Fibroblast of gingiva (primary cell): ENCODE measurements at places on chromosomes 1 and 21.

GRCh38 chr1:27970401-27970800 is 10.6 kb downstream of the XKR8 start:
- peak; percentile 75 for DNase-seq

DNA sequence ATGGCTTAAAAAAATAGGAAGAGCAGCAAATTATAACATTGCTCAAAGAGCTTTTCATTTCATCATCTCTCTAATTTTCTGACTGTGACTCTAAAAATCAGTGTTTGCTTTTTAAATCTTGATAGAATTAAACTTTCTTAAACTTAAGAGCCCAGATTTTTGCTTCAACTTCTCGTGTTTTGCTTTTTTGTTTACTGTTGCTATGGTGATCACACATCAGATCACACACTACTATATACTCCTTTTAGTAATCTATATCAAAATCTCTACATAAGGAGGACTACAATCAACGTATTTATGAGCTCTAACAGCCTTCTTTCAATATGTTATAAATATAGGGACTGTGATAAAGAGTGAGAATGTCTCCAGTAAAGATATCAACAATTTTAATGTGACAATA is 537.3 kb downstream of the KCNT2 start:
- no peak for DNase-seq

DNA sequence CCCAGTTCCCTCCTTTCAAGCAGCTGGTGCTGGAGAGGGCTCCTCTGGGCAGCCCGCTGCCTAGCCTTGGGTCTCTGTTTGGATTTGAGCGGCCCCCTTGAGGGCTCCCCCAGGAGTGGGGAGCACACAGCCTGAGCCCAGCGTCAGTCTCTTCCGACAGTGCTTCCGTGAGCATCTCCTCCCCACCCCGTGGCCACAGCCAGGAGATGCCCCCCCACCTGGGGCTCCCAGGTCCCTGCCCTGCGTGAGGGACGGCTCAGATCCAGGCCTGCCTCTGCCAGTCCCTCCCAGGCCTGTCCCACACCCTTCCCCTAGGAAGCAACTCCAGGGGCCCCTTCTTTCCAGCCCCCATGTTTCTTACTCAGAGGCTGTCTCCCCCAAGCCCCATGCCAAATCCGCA is 3.5 kb downstream of the SAMD11 start:
- DNase-seq = no peak

DNA sequence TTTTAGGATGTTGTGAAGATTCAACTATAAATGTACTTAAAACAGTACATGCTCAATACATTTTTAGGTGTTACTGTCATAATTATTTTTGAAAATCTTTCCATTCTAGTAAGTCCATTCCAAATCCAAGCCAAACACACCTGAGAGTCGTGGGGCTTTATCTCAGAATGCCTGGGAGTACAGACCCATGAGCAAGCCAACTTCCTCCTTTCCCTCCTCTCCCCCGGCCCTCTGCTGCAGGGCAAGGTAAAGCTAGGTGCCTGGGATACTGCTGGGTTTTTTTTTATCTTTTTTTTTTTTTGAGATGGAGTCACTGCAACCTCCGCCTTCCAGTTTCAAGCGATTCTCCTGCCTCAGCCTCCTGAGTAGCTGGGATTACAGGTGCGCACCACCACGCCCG is 16.5 kb downstream of the TMEM51 start:
- no peak for DNase-seq

DNA sequence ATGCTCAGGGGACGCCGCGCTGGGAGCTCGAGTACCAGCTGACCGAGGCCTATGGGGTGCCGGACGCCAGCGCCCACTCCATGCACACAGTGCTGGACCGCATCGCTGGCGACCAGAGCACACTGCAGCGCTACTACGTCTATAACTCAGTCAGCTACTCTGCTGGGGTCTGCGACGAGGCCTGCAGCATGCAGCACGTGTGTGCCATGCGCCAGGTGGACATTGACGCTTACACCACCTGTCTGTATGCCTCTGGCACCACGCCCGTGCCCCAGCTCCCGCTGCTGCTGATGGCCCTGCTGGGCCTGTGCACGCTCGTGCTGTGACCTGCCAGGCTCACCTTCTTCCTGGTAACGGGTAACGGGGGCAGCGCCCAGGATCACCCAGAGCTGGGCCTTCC is 1.3 kb upstream of the XKR8 start:
- no peak for DNase-seq

- peak; percentile 54 for DNase-seq
These were observed 4.2 kb downstream of the SPOCD1 start for GRCh38 chr1:31811605-31812004.

- DNase-seq = no peak
These were observed 312.5 kb upstream of the DUSP10 start for GRCh38 chr1:222054416-222054815.

DNA sequence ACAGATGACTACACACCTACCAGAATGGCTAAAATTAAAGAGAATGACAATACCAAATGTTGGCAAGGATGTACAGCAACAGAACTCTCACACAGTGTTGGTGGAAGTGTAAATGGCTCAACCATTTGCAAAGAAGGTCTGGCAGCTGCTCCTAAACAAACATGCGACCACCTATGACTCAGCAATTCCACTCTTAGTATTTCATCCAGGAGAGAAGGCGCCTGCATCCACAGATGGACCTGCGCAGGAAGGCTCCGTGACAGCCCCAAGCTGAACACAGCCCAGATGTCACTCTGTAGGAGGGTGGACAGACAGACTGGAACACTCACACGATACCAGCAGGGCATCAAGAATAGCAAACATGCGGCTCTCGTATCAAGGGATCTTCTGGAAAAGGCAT is 6.7 kb downstream of the PTTG1IP start:
- DNase-seq = peak; percentile 24

DNA sequence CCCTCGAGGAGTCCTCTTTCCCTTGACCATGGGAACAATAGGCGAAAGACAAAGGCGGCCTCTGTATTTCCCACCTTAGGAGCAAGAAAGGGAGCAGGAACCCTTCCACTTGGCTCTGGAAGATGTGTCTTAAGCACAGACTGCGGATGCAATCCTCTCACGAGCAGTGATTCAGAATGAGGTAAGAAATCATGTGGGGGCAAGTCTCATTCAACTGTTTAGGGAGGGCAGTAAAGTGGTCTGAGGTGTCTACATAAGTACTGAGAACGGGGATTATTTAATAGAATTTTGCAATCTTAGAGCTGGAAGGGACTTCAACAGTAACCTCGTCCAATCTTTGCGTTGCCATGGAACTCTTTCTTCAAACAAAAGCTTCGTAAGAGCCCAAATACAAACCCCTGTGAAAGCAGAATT is 1.6 kb upstream of the DYRK3 start:
- DNase-seq = peak; percentile 82

- no peak for DNase-seq
These were observed 95.0 kb downstream of the S1PR1 start for GRCh38 chr1:101331794-101332193.

DNA sequence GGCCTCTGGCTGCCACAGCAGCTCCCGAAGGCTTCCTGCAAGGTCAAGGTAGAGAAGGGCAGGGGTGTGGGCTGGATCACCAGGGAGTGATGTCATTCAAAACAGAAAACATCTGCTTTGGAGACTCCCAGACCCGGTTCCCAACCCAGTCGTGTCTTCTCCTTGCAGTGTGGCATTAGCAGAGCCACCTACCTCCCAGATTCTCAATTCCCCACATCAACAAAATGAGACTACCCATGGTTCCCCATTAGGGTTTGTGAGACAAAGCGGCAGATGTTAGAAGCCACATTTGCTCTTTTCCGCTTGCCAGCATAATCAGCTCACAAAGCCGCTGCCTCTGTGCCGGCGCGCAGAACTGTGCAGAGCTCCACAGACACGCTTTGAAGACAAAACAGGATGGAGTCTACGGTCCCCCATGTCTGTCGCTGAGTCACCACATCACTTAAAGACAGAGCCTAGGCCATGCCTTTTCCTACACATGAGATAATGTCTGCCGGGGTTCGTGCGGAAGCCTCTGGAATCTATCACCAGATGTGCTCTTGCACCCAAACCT is 12.5 kb downstream of the KIF17 start:
- DNase-seq = no peak

- DNase-seq = no peak
These were observed 2.4 kb downstream of the TMEM125 start for GRCh38 chr1:43272161-43272560.

DNA sequence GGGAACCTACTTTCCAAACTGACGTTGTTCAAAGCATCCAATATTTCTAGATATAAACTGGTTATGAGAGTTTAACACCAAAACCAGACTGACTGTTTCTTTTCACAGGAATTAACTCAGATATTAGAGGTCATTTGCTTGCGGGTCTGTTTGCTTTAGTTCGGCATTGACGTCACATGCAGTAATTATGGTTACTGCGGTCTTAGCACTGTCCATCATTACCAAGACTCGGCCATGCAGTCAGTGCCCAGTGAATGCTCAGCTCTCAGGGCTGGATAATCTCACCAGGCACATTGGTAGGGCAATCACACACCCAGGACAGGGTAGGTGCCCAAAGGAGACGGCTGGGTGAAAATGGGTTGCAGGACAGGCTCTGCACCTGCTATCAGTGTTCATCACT is 9.9 kb upstream of the F3 start:
- no peak for DNase-seq

DNA sequence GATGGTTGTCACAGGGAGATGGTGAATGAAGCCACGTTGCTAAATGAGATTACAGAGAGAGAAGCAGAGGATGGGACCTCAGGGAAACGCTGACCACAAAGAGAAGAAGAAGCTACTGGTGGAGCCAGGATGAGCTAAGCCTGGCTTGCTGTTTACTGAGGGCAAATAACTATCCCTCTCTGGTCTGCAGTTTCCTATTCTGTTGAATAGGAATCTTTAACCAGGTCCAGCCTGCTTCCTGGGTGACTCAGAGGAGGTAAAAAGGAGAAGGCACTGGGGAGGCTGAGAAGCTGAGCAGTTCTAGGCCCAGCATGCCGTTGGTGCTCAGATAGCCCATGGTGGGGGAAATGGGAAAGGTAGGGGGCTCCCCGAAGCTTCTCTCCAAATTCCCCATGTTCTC is 29.6 kb downstream of the DMBX1 start:
- no peak for DNase-seq

- no peak for DNase-seq
These were observed 994.6 kb upstream of the PRMT6 start for GRCh38 chr1:106061586-106062495.

DNA sequence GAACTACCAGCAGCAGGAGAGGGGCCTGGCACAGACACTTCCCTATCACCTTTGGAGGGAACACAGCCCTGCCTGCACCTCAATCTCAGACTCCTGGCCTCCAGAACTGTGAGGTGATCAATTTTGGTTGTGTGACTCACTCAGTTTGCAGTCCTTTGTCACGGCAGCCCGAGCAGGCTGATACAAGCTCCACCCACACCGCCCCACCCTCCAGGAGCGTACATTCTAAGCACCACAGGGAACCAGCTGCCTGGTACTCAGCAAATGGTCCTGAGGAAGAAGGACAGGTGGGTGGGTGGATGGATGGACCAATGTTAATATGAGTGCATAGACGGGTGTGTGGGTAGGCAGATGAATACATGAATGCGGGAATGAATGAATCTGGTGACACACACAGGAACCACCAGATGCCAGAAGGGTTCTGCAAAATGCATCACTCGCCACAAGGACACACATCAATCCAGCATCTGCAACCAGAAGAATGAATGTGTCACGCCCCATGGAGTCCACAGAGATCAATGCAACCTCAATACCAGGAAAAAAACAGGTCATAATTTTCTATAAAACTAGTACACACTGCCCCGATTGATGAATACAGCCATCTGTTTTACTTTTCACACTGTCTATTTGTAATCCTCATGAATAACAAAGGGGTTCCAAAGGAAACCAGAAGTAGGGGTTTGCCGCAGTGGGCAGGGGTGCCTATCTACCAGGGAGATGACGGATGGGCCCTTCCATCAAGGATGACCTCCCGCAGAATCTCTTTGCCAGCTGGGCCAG is 284.5 kb downstream of the NPHP4 start:
- no peak for DNase-seq

DNA sequence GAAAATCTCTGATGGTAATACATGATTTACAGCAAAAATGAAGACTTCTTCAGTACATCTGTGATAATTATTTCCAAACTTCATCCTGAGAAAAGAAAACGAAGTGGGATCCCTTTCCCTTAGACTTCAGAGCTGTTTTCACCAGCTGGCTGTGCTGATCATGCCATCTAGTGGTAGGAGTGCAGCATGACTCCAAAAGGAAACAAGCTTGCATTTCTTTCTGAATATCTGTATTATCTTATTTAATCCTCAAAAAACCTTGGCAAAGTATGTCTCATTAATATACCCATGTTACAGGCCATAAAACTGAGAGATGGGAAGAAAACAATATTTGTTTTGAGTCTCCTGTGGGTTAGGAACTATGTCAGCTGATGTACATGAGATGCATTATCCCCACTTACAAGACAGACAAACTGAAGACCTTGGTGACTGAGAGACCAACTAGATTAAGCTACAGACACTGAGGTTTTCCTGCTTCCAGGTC is 9.8 kb upstream of the GJA8 start:
- DNase-seq = peak; percentile 48

GRCh38 chr1:234730770-234731568 is 121.0 kb upstream of the IRF2BP2 start:
- no peak for DNase-seq

DNA sequence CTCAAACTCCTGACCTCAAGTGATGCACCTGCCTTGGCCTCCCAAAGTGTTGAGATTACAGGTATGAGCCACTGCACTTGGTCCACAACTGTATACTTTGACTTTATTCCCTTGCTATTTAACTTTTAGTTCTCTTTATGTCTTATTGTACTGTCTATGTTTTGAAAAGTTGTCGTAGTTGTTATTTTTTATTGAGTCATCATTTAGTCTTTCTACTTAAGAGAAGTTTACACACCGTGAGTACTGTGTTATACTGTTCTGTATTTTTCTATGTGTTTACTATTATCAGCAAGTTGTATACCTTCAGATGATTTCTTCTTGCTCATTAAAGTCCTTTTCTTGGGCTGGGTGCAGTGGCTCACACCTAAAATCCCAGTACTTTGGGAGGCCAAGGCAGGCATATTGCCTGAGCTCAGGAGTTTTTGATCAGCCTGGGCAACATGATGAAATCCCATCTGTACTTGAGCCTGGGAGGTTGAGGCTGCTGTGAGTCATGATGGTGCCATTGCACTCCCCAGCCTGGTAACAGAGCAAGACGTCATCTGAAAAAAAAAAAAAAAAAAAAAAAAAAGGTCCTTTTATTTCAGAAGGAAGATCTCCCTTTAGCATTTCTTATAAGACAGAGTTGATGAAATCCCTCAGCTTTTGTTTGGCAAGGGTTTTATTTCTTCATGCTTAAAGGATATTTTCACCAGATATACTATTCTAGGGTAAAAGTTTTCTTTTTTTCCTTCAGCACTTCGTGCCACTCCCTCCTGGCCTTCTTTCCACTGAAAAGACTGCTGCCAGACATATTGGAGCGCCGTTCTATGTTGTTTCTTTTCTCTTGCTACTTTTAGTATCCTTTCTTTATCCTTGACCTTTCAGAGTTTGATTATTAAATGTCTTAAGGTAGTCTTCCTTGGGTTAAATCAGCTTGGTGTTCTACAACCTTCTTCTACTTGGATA is 47.6 kb downstream of the TNFSF18 start:
- peak; percentile 90 for DNase-seq

GRCh38 chr1:237891266-237891665 is 544 bp upstream of the ZP4 start:
- no peak for DNase-seq

DNA sequence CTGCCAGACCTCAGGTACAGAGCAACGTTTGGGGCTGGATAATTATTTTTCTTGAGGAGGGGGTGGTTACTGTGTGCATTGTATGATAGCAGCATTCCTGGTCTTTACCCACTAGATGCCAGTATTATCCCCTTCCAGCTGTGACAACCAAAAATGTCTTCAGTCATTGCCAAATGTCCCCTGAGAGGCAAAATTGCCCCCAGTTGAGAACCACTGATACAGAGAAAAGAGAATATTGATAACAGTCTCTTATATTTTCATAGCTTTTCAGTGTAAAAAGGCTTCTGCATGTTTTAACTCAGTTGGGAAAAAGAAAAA is 51.8 kb upstream of the SYT14 start:
- no peak for DNase-seq
